ENCODE measurements at places on chromosomes 4 and X. TPM values are rescaled to one million over a fixed set of nuclear protein-coding genes. Genes with fewer than 3 reads are reported as not detected.

GRCh38 chrX:69424910-69425309, 79.2 kb upstream of the NALF2 start:
- H3K27me3 ChIP-seq = peaks cover 3% of the 10 kb centered on the region
- H3K27ac ChIP-seq = no peak overlapping the region
- H3K4me1 ChIP-seq = no peaks in the 10 kb centered on the region
- no peak overlapping the region for H3K4me3 ChIP-seq

Gene PITX2
- total RNA-seq = not detected

DNA sequence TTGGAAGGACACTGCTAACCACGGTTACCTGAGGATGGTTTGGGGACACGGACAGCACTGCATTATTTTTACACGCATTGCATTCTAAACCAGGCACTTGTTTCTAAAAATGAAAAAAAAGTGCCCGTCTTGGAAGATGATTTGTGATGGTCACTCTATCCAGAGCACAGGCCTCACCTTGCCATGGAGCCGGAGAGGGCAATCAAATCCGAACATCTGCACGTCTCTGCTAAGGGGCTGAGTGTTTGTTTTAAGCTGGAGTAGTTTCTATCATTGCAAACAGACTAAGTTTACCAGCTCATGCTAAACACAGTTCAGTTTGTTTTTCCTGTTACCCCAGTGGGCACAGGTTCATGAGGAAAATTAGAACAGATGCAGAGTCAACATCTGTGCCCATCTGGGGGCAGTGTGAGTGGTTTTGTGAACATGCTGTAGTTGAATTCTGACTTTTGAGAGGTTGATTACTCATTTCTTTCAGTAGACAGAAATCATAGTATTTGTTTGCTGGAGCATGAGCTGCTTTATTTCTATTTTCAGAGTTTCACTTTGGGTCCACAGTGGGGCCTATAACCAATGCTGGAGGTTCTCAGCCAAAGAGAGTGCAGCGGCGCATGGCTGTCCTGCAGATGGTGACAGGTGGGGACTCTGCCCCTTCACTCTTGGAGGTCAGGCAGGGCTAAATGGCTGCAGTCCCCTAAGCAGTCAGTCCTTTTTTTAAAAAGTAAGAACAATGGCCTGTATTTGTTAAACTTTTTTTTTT, 65.4 kb upstream of the ENPP6 start:
- peak overlapping the region; percentile 95 for H3K27ac ChIP-seq
- peak overlapping the region; percentile 35 for H3K4me3 ChIP-seq
- H3K27me3 ChIP-seq = no peaks in the 10 kb centered on the region
- DNase-seq = peak; percentile 69
- peaks cover 68% of the 10 kb centered on the region for H3K4me1 ChIP-seq
- H3K36me3 ChIP-seq = peaks cover 5% of the 10 kb centered on the region

GRCh38 chrX:41273638-41274037, 60.3 kb upstream of the DDX3X start:
- no peak overlapping the region for H3K27ac ChIP-seq
- H3K27me3 ChIP-seq = no peaks in the 10 kb centered on the region

Gene FOXO4
- total RNA-seq = 15.1 TPM
